ENCODE measurements at places on chromosomes 13 and 19.

GRCh38 chr19:6047741-6048251, 62.5 kb downstream of the RFX2 start:
- DNase-seq, result peak; percentile 44

DNA sequence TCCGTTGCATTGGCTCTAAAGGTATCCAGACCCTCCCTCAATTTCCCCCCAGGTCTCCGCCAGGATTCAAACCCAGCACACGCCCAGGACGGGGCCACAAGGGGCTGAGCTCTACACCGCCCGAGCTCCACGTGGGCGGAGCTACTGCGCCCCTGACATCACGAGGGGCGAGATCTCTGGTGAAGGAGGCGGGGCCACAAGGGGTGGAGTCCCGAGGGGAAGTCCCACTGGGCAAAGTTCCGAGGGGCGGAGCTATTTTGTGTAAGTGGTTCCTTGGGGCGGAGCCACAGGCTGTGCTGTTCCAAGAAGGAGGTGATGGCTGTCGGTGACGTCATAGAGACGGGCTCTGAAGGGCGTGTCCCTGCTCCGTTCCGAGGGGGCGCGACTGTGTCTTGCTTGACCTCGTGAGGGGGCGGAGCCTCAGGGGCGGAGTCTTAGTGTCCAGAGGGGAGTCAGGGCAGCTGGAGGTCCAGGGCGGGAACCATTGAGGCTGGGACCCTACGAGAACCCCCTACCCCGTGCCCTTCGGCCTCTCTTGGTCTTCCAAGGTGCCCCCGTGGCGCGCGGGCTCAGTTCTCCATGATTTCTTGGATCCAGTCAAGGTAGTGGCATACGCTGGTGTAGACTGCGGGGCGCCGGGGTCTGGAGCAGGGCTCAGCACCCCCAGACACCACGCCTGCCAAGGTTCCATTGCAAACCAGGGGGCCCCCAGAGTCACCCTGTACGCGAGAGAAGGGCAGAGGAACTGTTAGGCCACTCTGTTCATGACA, 1.3 kb upstream of the KLK8 start:
- peak; percentile 14 for DNase-seq

- DNase-seq, result no peak
Observed at GRCh38 chr19:14167576-14168138, 31.3 kb upstream of the ASF1B start.

DNA sequence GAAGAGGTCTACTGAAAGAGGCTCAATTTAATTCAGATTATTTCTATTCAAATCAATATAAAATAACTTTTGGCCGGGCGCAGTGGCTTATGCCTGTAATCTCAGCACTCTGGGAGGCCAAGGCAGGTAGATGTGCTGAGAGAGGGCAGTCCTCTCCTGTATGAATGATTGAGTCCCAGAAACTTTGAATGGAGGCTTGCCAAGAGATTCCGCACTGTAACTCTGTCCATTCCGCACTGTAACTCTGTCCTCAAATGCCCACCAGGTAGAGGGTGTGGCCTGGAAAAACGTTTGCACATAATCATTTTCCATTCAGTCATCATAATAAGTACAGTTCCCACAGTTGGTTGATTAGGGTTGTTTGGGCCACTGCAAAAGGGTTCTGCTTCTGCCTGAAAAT, 274.7 kb upstream of the SOX21 start:
- no peak for DNase-seq

GRCh38 chr19:35449359-35450043, 1.4 kb downstream of the FFAR2 start:
- no peak for DNase-seq

All from MM.1S (cell line).